ENCODE measurements at places on chromosomes 7 and 10. TPM values are rescaled to one million over a fixed set of nuclear protein-coding genes. Genes with fewer than 3 reads are reported as not detected.

The TASOR2 gene
- 3.9 TPM for polyA plus RNA-seq

The TAS2R5 gene
- not detected for polyA plus RNA-seq

The INSYN2A gene
- polyA plus RNA-seq = not detected

The PLAU gene
- 82.5 TPM for polyA plus RNA-seq

The NEURL1 gene
- polyA plus RNA-seq = 1.2 TPM

The GNAT3 gene
- polyA plus RNA-seq = not detected

The CH25H gene
- polyA plus RNA-seq = 1.2 TPM

The EMX2 gene
- polyA plus RNA-seq = 44.9 TPM

The SMNDC1 gene
- polyA plus RNA-seq = 12.4 TPM

The MUC12 gene
- not detected for polyA plus RNA-seq

The TMEM273 gene
- 3.2 TPM for polyA plus RNA-seq

The ZFYVE27 gene
- 23.3 TPM for polyA plus RNA-seq

The SPAG6 gene
- polyA plus RNA-seq = 0.30 TPM

The CLCN1 gene
- polyA plus RNA-seq = not detected

The MYOZ1 gene
- polyA plus RNA-seq = 9.2 TPM

The AOC1 gene
- polyA plus RNA-seq = 99.1 TPM

The WNT16 gene
- not detected for polyA plus RNA-seq

The CUBN gene
- 31.6 TPM for polyA plus RNA-seq

The SPDYE16 gene
- polyA plus RNA-seq = not detected

The NPSR1 gene
- polyA plus RNA-seq = not detected

Measured in kidney (tissue), 22 donors.